GF-D8 (cell line): ENCODE measurements at places on chromosomes 11 and 22.

DNA sequence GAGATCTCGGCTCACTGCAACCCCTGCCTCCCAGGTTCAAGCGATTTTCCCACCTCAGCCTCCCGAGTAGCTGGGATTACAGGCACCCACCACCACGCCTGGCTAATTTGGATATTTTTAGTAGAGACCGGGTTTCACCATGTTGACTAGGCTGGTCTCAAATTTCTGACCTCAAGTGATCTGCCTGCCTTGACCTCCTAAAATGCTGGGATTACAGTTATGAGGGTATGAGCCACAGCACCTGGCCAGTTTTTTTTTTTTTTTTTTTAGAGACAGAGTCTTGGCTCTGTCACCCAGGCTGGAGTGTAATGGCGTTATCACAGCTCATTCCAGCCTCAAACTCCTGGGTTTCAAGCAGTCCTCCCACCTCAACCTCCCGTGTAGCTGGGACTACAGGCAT lies 54.9 kb upstream of the PRR5 start:
- no peak for DNase-seq

GRCh38 chr11:92423115-92424034 lies 198.8 kb downstream of the FAT3 start:
- no peak for DNase-seq

GRCh38 chr11:86360775-86361395 lies 13.8 kb upstream of the CCDC81 start:
- DNase-seq = no peak

DNA sequence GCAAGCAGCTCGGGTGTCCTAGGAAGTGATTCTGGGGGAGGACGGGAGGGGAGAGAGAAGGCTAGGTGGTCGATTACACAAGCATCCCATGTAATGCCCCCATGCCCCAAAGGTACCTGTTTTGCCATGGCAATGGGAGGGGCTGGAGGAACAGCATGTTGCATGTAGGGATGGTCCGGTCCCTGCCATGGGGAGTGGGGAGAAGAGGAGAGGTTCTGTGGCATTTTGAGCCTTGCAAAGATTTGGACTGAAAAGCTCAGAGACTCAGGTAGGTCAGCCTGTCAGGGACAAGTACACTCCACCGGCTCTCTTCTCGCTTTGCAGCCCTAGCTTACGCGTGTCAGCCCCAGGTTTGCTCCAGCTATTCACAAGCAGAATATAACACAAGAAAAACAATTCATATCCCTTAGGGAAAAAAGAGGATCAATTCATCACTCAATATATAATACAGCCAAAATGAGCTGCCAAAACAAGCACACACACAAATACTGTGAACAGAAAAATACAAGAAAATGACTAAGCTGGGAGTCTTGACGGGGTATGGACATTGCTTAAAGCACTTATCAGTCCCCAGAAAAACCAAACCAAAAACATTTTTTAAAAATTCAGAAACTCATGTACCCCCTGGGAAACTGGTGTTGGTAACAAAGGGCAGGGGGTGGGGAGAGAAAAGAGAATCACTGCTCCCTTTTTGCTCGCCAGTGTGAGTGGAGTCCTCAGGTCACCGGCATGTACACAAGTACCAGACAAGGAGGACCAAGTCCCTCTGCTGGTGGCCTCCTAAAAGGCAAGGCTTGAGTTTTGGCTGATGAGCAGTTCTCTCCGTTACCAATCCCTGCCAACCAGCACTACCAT lies 21.6 kb downstream of the APOL5 start:
- DNase-seq = no peak

DNA sequence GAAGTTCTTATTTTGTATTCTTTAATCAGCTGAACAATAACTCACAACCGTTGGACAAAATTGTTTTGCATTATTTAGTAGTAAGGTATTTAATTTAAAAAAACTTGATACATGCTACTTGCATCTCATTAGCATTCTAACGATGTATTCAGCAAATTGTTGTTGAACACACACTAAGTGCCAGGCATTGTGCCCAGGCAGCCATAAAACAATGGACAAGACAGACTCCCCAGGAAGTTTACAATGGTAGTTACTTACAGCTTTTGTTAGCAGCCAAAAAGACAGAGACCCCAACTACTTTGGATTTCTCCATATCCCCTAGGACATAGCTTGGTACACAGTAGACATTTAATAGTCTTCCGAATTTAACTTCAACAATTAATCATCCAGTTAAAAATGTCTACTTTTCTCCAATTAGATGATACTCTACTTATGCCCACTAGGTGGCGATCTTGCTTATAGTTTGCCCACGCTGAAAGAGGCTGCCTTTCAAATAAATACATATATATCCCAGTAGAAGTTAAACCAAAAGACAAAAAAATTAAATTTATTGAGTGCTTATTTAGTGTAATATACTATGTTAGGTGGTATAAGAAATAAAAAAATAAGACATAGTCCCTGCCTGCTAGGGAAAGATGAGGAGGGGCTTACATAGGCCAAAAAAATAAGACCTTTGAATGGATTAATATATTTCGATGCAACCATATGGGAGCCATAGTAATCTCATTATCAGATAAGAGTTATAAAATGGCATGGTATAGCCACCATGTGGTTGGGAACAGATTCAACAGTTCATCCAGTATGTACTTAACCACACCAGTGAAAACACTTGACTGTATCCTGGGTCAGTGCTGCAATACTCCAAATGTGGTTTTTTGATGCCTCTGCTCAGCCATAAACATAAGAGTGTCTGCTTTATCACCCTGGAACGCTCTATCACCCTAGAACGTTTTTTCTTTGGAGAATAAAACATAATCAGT lies 2.0 kb upstream of the FJX1 start:
- DNase-seq = peak; percentile 7

- no peak for DNase-seq
Measured at GRCh38 chr22:32202539-32203180, 2.2 kb downstream of the RFPL2 start.

- no peak for DNase-seq
Measured at GRCh38 chr11:95907476-95907875, 16.4 kb downstream of the MTMR2 start.

GRCh38 chr11:1202776-1203504 lies 19.9 kb upstream of the MUC5B start:
- DNase-seq = no peak

DNA sequence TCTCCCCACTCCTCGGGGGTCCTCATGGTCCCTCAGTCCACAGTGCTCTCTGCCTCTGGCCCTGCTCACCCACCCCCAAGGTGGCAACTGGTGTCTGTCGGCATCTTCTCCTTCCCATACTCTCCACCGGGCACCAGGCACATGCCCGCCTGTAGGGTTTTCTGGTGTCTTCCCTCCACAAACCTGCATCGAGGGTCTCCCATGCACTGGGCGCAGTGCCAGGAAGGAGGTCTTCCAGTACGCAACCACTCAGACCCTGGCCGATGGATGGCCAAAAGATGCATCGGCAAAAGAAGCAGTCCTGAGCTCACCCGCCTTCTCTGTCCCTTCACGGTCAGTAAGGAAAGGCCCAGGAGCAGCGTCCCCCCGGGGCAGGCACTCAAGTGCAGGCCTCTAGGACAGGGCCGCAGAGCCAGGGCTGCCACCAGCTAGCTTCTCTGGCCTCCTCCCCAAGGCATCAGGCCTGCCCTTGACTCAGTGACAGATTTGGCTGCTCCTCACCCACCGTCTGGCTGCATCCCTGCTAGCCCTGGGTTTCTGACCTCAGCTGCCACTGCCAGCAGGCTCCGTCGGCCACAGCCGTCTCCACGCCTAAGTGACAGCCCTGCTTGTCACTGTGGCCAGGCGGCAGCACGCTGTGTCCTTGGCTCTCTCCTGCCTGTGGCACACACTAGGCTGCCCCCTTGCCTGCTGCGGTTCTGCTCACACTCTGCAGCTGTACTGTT lies 32.1 kb upstream of the IGSF9B start:
- DNase-seq = no peak

DNA sequence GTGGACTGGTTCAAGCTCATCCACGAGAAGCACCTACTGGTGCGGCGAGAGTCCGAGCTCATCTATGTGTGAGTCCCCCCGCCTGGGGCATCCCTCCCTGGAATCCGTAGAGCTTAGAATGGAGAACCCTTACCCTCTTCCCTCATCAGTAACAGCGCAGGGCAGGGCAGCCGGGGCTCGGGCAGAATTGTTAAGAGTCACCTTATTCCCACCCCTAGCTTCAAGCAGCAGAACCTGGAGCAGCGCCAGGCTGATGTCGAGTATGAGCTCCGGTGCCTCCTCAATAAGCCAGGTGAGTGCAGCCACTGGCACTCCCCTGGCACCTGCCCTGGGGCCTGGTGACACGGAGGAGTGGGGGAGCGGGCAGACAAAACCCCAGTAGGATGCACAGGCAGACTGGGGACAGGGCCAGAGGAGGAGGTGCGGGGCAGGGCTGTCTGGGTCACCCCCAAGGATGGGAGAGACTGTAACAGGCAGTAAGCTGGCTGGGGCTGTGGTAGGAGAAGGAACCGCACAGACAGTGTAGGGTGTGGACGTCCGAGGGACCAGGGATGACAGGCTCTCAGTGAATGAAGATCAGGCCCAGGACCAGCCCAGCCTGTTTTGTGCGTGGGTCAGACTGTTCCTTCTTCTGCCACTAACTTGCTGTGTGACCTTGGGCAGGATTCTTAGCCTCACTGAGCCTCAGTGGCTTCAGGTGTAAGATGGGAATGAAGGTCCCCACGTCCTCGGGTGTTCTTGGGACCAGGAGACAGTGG lies 20.4 kb downstream of the C22orf23 start:
- DNase-seq = no peak

GRCh38 chr11:119047205-119047604 lies 9.8 kb downstream of the HYOU1 start:
- no peak for DNase-seq

DNA sequence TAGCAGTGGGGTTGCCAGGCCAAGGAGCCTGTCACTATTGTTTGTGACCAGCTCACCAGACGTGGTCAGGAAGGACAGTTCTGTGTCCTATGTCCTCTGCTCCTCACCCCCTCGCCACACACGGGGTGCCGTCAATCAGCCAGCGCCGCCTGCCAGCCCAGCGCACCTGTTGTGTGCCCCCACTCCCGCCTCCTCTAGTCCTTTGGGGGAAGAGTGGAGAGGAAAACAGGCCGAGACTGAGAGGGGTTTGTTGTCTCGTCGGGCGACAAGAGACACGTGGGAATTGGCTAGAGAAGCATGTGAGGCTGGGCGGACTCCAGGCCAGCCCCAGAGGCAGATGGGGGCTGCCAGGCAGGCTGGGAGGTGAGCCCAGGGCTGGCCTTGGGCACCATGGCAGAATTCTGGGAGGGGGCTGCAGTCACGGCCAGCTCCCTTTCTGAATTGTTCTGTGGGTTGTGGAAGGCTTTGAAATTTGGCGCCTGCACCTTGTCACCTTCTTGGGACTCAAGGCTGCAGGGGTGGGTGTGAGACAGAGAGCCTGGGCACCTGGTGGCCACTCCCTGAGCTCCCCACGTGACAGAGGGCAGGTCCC lies 3.1 kb upstream of the KCNQ1OT1 start:
- DNase-seq = no peak

- no peak for DNase-seq
Measured at GRCh38 chr22:29442976-29443375, 4.6 kb downstream of the RFPL1 start.

- DNase-seq = no peak
Measured at GRCh38 chr11:84581083-84581482, 1046.1 kb downstream of the DLG2 start.

DNA sequence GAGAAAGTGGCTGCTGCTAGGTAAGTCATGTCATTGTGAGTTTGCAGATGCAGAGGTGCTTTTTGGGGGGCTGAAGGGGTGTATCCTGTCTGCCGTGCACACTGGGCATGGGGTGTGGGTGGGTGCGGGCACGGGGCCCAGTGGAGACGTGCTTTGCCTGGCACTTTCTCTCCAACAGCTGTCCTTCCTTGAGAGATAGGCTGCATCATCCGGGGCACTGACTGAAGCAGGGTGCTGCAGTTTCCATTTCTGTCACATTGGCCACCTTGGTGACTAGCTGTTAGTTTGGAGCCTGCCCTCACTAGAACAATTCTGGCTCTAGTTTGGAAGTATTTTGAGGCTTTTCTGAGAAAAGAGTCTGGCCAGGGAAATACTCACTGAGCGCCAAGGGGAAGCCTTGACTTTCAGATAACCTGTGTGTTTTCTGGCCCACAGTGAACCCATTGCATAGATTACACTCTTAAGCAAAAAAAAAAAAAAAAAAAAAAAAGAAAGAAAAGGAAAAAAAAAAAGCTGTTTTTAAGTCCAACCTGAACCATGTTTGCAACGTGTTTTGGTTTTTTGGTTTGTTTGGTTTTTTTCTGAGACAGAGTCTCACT lies 219.2 kb downstream of the NAV2 start:
- no peak for DNase-seq

- DNase-seq = no peak
Measured at GRCh38 chr11:47384498-47384897, 6.2 kb upstream of the SPI1 start.

- DNase-seq = no peak
Measured at GRCh38 chr11:638631-639331, 1.7 kb downstream of the DRD4 start.

- no peak for DNase-seq
Measured at GRCh38 chr11:575313-575995, 816 bp upstream of the PHRF1 start.

- DNase-seq = no peak
Measured at GRCh38 chr11:32136657-32137056, 45.8 kb downstream of the RCN1 start.

- no peak for DNase-seq
Measured at GRCh38 chr11:126816645-126817044, 183.9 kb downstream of the KIRREL3 start.

DNA sequence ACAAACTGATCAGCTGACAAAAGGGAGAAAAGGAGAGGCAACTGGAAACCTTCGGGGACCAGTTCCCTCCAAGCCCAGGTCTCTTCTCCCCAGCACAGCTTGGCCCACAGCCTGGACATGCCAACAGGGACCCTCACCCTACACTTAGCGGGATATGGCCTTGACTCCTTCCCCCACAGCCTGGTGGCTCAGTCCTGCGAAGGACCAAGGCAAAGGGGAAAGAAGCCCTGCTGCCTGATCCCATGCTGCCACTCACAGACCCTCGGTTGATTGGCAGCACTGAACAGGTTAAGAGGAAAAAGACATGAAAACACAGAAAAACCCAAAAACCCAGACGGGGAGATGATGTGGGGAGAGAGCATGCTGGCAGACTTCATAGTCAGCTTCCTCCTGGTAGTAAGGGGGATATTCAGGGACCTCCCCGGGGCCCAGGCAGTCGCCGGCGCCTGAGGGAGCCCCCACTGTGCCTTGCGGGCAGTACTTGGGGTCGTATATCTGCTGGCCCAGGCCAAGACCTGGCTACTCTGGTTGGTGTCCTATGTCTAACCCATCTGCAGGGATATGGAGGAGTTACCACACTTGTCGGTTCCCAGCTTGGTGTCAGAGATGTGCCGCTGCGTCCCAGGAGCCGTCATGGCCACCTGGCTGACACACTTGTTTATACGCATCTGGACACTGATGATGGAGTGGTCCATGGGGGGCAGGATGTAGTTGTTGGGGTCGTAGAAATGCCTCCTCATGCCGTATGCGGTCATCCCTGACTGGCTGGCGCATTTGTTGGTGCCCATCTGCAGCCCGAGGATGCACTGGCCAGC lies 34.2 kb upstream of the HORMAD2 start:
- DNase-seq = no peak

DNA sequence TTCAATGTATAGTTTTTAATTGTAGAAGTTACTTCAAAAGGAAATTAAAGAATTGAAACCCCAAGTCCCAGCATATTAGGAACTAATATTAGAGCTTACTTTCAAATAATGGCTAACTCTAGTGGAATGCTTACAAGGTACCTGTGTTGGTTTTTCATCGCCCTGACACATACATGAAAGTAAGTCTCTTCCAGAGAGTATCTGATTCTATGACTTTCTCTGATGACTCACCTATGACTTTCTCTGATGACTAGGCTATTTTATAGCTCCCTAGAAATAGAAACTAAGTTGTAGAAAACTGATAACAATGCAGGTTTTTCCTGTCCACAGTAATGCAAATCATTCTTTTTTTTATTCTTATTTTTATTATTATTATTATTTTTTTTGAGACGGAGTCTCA lies 33.6 kb upstream of the MMP7 start:
- no peak for DNase-seq
